Liver (tissue), 10 donors: ENCODE measurements at places on chromosomes 12 and 14. TPM values are rescaled to one million over a fixed set of nuclear protein-coding genes. Genes with fewer than 3 reads are reported as not detected.

The ITFG2 gene
- 13.4 TPM for polyA plus RNA-seq

The FITM1 gene
- polyA plus RNA-seq: 16.1 TPM

The BATF gene
- polyA plus RNA-seq: 0.77 TPM

The SERPINA6 gene
- 357 TPM for polyA plus RNA-seq

The CCDC38 gene
- 0.61 TPM for polyA plus RNA-seq

The C3AR1 gene
- 1.5 TPM for polyA plus RNA-seq

The ALX1 gene
- polyA plus RNA-seq: not detected

The ASCL1 gene
- 0.06 TPM for polyA plus RNA-seq

The FAR2 gene
- 0.81 TPM for polyA plus RNA-seq

The FAM222A gene
- 0.97 TPM for polyA plus RNA-seq

The DICER1 gene
- 10.8 TPM for polyA plus RNA-seq

The KRT85 gene
- polyA plus RNA-seq: not detected

The KRT74 gene
- not detected for polyA plus RNA-seq

The GMFB gene
- polyA plus RNA-seq: 17.8 TPM

The LPAR5 gene
- polyA plus RNA-seq: 1.3 TPM
